ENCODE measurements at places on chromosomes 6 and 20.

DNA sequence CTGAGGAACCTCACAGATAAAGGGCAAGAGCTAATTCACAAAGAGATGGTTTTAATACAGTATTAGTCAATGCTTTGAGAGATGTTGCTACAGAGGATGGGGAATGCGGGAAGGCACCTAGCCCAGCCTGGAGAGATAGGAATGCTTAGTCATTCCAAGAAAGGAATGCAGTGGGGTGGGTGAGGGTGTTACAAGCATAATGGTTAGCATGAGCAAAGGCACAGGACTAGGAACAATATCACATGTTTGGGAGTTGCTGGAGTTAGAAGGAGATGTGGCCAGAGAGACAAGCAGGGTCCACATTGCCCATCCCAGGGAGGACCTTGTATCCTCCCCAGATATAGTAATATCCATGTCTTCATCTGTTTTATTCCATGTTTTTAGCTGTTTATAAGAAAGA lies 107.0 kb upstream of the OGFRL1 start:
- no peak for DNase-seq

DNA sequence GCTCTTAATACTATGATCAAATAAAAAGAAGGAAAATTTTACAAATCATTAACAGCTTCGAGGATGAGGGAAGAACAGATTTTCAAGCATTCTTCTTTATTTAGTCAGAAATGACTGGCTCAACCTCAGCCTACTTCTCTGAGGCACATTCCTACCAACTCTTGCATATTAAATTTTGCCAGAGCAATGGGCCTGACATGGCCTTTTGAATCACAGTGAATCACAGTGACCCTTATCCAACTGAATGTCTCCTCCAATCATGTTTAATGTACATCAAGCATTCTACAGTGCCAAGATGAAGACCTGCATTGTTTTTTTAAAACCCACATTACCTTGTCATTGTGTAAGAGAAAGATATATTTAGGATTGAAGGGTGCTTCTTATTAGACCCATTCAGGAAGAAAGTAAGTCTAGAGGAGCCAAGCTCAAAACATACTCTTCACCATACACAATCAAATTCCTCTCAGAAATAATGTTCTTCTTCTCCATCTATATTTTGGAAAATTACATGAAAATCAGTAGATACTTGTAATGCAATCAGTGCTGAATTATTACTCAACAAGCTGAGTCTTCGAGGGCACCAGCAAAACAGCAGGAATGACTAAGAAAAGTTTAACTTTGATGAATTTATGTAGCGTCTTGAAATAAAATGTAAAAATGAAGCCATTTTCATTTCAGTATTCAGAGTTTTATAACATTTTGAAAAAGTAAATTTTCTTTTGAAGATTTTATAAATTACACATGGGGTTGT lies 44.1 kb upstream of the MOXD1 start:
- DNase-seq = no peak

DNA sequence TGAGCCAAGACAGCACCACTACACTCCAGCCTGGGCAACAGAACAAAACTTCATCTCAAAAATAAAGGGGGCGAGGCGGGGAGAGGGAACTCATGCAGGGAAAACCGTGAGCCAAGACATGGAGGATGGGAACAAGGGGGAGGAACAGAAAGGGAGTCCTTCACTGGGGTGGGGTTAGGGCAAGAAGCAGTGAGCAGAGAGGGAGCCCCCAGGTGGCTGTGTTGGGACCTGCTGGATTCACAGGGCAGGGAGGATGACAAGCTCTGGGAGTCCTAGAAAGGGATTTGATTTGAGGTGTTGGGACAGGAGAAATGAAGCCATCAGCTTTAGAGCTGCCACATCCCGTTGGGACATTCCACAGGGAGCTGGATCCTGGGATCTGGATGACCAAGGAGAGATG lies 90.6 kb upstream of the TOP1 start:
- no peak for DNase-seq

DNA sequence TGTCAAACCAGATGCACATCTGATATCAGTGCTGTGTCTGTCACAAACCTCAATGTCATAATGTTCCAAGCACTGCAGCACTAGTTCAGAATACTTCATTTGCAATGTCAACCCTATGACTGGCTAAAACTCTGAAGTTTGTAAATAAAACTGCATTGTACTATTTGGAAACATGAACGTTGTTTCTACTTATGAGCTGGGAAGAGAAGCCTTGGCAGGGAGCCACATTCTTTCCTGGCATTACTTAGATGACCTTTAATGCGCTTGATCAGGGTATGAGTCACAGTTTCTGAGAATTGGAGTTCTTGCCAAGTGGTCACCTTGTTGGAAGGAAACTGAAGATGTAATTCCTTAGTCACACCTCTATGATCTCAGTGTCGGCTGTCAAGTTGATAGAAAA lies 664.8 kb upstream of the MMS22L start:
- no peak for DNase-seq

DNA sequence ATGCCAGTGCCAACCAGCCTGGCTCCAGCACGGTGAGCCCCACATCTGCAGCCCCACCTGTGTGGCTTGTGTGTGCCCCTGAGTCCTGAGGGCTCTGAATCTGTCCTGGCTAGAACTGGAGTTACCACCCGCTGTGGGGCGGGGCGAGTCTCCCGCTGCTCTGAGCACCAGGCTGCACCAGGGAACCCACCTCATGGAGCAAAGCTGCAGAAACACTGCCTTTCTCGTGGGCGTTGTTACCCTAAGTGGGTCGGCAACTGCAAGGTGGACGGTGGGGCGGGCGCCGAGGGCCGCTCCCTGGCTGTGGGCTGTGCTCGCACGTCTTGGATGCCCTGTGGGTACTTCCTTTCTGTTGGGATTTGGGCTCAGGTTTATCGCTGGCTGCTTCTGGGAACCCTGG lies 12.7 kb upstream of the ZBTB46 start:
- no peak for DNase-seq

- DNase-seq = peak; percentile 93
These were observed 2.7 kb upstream of the TUBB2A start for GRCh38 chr6:3159805-3160781.

- peak; percentile 60 for DNase-seq
These were observed 195.7 kb downstream of the FARS2 start for GRCh38 chr6:5457041-5457440.

DNA sequence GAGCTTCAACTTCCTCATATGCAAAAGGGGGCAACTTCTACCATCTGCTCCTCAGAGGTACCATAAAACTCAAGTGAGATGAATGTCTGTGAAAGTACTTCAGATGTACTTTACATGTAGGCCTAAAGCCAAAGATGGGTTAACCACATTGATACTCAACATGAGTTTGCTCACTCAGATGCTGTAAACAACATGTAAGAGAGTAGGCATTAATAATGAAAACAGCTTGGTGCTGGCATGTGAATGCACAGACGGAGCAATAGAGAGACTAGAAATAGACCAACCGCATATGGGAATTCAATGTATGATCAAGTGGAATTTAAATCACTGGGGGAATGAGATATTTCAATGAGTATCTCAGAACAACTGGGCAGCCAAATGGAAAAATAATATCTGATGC lies 143.8 kb upstream of the CDYL start:
- DNase-seq = no peak

DNA sequence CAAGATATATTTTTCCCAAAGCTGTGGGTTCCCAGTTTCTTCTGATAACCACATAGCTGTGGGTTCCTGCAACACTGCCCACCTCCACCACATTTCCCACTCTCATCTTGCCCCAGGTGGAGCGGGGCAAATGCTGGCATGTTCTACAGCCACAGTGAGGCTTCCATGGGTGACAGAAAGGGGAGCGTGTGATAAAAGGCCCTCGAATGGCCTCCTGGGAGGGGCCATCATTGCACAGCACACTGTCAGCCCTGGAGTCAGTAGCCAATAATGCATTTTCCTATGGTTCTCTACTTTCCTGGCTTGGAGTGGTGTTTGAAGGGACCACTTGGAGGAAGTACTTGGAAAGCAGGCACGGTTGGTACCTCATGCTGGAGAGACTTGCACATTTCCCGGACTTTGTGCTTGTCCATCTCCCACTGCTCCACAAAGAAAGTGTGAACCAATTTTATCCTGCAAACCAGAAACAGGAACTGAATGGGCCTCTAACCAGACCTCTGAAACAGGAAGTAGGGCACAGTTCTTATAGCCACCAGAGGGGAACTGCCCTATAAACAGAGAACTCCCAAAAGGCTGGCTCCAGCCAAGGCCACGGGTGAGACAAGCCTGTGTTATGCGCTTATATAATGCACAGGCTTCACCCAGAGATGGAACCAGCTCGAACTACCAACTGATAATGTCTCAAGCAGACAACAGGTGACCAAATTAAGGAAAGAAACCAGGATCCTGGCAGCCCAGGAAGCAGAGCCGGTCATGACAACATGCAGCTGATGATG lies 8.6 kb downstream of the MAP3K5 start:
- no peak for DNase-seq

DNA sequence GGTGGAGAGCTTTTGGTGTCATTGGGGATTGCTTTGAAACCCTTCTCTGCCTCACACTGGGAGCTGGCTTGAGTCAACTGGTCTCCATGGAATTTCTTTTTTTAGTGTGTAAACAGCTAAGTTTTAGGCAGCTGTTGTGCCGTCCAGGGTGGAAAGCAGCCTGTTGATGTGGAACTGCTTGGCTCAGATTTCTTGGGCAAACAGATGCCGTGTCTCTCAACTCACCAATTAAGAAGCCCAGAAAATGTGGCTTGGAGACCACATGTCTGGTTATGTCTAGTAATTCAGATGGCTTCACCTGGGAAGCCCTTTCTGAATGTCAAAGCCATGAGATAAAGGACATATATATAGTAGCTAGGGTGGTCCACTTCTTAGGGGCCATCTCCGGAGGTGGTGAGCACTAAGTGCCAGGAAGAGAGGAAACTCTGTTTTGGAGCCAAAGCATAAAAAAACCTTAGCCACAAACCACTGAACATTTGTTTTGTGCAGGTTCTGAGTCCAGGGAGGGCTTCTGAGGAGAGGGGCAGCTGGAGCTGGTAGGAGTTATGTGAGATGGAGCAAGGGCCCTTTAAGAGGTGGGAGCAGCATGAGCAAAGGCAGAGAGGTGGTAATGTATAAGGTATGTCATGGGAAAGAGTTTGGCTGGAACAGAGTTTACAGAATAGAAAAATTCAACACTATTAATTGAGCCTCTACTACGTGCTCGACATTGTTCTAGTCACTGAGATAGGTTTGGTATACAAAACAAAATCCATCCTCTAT lies 31.2 kb downstream of the SRSF3 start:
- DNase-seq = no peak

- DNase-seq = no peak
These were observed 10.2 kb downstream of the SENP6 start for GRCh38 chr6:75611702-75612375.

DNA sequence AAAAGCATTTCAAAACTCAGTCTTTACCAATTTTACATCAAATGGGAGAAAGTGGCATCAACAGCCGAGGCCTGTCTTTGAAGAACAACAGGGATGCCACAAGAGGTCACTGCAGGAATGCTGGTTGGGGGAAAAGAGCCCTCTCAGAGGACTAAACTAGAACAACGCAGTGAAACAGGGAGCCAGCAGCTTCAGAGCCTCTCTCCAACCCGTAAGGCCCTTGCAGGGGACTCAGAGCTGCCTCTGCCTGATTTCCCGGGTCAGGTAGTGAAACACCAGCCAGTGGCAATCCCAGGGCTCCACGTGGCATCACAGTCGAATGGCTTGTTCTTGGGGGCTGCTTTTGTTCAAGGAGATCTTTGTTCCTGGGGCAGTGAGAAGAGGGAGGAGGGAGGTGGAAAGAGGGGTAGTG lies 55.0 kb upstream of the KCNK16 start:
- DNase-seq = peak; percentile 95

DNA sequence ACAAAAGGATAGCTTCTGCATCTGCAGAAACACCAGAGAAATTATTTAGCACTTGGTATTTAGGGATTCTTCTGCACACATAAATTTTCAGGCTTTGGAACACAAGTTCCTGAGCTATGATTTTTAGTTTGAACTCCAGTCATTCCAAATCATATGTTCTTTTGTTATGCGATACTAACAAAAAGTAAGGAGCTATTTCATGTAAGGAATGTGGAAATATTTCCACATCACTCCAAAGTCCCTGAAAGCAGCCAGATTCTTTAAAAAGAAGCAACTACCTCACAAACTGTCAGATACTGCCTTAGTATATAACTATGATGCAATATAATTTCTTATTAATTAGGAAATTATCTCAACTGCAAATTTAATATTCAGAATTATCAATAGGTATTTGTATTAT lies 106.9 kb downstream of the RNGTT start:
- DNase-seq = no peak

DNA sequence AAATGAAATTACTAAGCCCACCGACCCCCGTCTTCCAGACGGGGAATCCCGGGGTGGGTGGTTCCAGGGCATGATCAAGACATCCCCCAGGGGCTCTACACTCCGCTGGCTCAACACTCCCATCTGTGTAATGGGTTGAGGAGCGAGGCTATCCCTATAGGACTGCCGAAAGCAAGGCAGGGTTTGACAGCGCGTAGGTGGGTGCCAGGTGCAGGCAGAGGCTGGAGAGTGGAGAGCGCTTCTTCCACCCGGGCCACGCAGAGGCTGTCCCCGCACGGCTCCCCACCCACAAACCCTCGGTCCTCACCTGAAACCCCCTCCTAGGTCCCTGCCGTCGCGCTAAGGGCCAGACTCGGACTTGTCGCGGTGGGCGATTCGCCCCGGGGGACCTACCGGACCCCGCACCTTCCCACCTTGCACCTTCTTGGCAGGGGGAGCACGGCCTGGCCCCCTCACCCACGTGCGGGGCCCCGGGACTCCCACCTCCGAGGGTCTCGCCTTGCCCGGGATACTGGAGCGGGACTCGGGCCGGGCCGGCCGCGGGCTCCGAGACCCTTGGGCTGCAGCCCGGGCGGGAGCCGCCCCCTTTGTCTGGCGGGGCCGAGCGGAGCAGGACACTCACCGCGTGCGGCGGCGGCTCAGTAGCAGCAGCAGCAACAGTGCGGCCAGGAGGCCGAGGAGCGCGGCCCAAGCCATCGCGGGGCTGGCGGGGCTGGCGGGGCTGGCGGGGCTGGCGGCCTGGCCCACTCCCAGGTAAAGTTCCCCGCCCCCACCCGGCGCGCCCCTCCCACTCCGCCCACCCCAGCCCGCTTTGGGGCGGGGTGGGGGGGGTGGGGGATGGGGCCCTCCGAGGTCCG lies at the start of gene PTGIS:
TSS of gene PTGIS (minus strand) at position 717 of the 857 bp plus-strand sequence. CDS start at position 696, 21 bp downstream.
- DNase-seq = no peak

DNA sequence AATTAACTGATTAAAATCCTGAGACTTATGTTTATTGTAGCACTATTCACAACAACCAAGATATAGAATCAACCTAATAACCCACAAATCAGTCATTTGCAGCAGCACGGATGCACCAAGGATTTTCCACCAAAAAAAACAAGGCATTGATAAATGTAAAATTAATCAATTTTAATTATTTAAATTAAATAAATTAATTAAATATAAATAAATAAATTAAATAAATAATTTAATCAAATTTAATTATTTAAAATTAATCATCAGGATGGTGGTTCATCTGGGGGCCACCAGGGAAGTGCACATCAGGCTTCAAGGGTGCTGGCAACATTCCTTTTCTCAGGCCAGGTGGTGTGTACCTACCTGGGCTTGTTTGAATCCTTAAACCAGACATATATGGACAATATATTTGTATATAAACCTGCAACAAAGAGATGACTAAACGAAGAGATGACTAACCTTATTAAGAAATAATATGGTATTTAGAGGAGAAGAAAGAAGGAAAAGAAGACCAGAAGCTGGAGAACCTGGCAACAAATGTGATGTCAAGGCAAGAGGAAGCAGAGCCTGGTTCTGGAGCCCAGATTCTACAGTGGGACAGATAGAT lies 89.2 kb downstream of the CD164 start:
- DNase-seq = no peak

- no peak for DNase-seq
These were observed 41.9 kb downstream of the PLEKHG1 start for GRCh38 chr6:150641398-150642139.
